Sciatic nerve (tissue), 2 donors: ENCODE measurements at places on chromosomes 1 and 21.

- no peak for DNase-seq
These were observed 7.0 kb downstream of the C1orf53 start for GRCh38 chr1:197909384-197909783.

- no peak for DNase-seq
These were observed 56.2 kb downstream of the FCRL5 start for GRCh38 chr1:157496121-157496526.

DNA sequence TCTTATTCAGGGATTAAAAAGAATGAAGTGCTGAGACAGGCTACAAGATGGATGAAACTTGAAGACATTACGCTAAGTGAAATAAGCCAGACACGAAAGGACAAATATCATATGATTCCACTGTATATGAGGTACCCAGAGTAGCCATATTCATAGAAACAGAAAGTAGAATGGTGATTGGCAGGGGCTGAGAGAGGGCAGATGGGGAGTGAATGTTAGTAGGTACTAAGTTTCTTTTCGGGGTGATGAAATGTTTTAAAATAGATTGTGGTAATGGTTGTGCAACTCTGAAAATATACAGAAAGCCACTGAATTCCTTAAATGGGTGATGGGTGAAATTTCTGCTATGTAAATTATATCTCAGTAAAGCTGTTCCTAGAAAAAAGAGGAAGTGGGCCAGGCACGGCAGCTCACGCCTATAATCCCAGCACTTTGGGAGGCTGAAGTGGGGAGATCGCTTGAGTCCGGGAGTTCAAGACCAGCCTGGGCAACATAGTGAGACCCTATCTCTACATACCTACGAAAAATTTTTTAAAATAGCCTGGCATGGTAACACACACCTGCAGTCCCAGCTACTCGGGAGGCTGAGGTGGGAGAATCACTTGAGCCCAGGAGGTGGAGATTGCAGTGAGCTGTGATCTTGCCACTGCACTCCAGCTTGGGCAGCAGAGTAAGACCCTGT lies 15.9 kb downstream of the SLC27A3 start:
- DNase-seq, result peak; percentile 62

DNA sequence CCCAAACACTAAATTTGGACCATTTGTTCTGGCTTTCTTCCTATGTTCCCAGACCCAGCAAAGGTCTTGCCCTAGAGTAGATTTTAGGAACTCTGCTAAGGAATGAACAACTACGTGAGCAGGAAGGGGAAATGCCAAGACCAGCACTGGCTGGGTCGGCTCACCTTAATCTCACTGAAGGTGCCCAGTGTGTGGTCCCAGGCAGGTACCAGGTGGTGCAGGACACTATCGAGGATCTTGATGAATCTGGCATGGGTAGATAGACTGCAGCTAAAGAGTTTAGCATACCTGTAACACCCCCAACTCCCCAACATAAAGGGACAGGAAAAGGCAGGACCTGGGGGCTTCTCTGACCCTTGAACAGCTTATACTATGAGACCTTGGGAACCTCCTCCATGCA lies 3.0 kb downstream of the HECTD3 start:
- no peak for DNase-seq

DNA sequence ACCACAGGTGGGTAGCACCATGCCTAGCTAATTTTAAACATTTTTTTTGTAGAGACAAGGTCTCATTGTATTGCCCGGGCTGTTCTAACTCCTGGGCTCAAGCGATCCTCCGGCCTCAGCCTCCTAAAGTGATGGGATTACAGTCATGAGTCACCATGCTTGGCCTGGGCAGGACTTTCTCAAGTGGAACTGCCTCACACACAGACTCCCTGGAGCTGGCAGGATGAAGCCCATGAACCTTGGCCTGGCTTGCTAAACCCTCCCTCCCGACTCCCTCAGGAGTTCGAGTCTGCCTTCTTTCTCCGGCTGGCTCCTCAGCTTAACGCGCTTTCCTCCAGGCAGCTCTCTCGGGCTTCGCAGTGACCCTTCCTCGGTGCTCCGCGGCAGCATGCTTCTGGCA lies 7.7 kb upstream of the ECE1 start:
- DNase-seq, result no peak

DNA sequence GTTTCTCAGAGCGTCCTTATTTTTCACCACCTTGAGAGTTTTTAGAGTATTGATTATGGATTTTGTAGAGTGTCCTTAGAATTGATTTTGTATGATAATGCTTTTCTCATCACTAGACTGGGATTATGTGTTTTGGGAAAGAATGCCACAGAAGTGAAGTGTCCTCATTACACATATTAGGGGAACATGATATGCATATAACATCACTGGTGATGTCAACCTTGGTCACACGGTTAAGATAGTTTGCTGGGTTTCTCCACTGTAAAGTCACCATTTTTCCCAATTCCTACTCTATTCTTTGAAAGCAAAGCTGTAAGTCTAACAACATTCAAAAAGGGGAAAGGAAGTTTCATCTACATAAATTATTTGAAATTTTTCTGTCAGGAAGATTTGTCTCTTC lies 39.6 kb upstream of the PALMD start:
- no peak for DNase-seq

DNA sequence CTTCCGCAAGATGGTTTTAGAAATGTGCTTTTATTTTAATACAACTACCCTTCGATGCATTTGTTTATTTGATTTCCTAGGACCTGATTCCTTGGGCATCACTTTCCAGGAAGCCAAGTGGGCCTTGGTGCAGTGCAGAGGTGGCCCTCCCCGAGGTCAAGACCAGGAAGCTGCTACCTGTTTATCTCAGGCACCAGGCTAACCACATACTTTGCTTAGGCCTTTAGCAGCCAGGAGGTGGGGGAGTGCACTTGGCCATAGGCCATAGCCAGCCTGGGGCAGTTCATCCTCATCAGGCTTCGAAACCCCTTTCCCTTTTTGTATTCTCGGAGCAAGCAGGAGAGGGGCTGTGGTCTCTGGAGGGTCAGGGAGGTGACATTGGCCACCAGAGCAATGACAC lies 45.4 kb downstream of the SMYD2 start:
- no peak for DNase-seq

GRCh38 chr1:67889466-67889865 lies 56.2 kb upstream of the GNG12 start:
- no peak for DNase-seq

DNA sequence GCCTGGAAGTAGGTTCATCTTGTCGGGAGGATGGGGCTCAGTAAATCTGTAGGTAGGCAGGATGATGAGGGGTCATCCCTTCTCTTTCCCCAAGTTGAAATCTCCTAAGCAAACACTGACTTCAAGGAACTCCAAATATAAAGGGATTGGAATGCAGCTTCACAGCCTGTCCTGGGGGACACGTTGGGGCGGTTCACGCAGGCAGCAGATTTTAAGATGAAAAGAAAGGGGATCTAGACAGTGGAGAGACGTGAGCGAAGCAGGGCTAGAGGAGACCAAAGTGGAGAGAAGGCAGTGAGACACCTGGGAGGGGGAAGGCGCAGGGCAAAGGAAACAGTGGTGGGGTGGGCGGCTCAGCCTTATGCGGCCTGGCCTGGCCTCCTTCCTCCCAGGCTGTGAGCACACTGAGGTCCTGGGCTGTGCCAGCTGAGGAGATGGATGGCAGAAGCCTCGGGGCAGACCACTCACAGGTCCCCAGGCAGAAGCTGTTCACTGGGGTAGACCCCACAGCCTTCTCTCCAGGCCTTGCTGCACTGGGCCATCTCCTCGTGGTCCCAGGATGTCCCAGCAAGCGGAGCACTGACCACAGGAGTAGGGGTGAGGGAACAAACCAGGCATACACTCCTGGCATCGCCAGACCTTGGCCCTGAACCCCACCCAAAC lies 51.7 kb downstream of the TOR1AIP2 start:
- DNase-seq, result no peak

- DNase-seq, result no peak
These were observed 45.5 kb downstream of the TNFSF4 start for GRCh38 chr1:173161510-173162221.

DNA sequence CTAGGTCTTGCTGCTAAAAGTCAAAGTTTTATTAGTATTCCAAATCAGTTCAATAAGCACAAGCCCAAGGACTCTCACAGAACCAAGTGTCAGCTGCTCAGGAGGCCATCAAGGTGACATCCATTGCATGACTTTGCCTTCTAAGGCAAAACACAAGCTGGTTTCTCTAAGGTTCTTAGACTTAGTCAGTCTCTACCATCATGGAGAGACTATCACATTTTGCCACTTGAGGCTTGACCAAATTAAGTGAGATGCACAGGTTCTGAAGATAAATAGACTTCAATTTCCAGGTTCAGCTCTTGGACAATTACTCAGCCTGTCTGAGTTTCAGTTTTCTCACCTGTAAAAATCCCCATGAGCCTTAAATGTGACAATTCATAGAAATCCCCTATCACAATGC lies 29.0 kb downstream of the TRIT1 start:
- no peak for DNase-seq

DNA sequence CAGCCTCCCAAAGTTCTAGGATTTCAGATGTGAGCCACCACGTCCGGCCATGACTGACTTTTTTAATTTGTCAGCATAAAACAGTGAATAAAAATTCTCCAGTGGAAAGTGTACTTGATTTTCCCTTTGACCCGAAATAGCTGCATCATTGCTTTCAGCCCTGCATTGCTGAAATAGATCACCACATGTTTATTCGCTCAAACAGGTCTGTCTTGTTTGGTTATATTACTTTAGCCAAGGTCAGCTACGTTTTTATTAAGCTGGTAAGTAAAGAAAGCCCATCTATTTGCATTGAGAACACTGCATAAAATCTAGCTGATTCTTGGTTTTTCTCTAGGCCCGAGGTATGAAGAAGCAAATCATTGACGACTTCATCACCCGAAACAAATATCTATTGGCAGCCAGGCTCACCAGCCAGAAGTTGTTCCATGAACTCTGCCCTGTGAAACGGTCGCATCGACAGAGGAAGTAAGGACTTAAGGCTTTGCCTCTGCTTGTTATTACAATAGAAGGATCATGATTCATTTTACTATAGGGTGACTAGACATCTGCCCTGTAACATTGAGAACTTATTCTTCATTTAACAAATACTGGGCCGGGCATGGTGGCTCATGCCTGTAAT lies 25.6 kb downstream of the AGMAT start:
- DNase-seq, result no peak

GRCh38 chr1:201184307-201185122 lies 6.1 kb upstream of the IGFN1 start:
- no peak for DNase-seq

DNA sequence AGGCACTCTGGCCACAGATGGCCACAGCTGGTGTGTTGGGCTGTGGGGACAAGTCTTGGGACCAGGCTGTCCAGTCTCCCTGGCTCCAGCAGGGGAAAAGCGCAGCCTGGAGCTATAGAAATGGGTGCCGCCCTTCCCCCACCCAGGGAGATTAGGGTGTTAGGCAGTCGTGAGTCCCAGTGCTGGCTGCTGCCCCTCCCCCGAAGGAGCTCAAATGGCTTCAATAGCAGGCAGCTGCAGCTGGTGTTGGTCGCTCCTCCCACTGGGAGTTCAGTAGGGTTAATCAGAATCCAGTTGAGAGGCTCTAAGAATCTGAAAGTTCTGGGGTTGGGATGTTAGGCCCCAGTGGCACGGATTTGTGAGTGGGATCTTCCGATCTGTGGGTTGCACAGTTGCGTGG lies 595.6 kb upstream of the PKN2 start:
- DNase-seq, result no peak

GRCh38 chr1:213973129-213973528 lies 14.6 kb upstream of the PROX1 start:
- no peak for DNase-seq

DNA sequence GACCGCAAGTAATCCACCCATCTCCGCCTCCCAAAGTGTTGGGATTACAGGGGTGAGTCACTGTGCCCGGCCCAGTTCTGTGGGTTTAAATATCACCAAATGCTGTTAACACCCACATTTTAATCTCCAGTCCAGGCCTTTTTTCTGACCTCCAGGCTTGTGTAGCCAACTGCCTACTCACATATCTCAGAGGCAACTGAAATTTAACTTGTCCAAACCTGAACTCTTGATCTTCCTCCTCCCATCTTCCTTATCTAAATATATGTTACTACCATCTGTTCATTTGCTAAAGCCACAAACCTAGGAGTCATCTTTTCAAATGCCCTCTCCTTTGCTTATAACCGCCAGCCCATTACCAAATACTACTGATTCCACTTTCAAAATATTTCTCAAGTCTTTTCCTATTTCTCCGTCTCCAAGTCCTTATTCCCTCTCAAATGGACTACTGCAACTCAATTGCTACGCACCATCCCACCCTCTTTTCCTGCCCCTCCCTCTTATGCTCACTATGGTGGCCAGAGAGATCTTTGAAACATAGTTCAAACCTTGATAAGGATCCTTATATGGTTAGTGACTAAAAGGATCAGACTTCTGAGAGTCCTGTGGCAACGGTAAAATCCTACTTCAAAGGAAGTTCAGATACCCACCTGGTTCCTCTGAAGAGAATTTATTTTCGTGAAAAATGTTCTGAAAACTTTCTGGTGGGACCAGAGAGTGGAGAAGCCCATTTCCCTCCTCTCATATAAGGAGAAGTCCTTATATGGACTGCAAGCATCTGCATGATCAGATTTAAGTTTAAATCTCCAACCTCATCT lies 78.5 kb upstream of the CDC42BPA start:
- DNase-seq, result no peak

GRCh38 chr1:215584389-215584788 lies 17.3 kb downstream of the KCTD3 start:
- no peak for DNase-seq

- DNase-seq, result no peak
These were observed 818.6 kb downstream of the NCAM2 start for GRCh38 chr21:21816778-21817177.
